Aorta (tissue), 5 donors: ENCODE measurements at places on chromosomes 3 and 15. TPM values are rescaled to one million over a fixed set of nuclear protein-coding genes. Genes with fewer than 3 reads are reported as not detected.

SERINC4 gene
- not detected for total RNA-seq

BFSP2 gene
- total RNA-seq = not detected

TRIM71 gene
- total RNA-seq = not detected

SYNM gene
- 81.9 TPM for total RNA-seq

GNL3 gene
- 52.0 TPM for total RNA-seq

GOLGA6L10 gene
- 2.8 TPM for total RNA-seq

SNAPC5 gene
- total RNA-seq = 19.3 TPM

WDR72 gene
- total RNA-seq = not detected

FBXL2 gene
- 21.9 TPM for total RNA-seq

GRCh38 chr3:89184151-89184995, 77.0 kb downstream of the EPHA3 start:
- H3K4me3 ChIP-seq = no peak overlapping the region
- no peaks in the 10 kb centered on the region for H3K36me3 ChIP-seq
- no peaks in the 10 kb centered on the region for H3K4me1 ChIP-seq

GRCh38 chr3:187150599-187150998, 11.3 kb upstream of the RPL39L start:
- H3K4me1 ChIP-seq = no peaks in the 10 kb centered on the region
- no peaks in the 10 kb centered on the region for H3K36me3 ChIP-seq
- no peak for DNase-seq
- H3K27me3 ChIP-seq = no peaks in the 10 kb centered on the region

DNA sequence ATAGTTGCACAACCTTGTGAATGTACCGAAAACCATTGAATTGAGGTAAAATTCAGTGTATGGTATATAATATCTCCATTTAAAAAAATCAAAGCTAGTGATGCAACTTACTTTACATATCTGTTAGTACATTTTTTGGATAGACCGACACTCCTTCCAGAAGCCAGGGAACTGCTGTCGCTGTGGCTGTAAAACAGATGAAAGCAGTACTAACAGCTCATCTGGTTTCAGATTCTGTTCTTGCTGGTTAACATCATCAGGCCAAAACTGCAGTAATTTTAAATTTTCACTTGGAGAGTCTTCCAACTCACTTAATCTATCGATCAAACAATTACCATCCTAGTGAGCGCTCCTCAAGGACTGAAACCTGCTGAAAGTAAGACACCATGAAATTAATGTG, 145.1 kb downstream of the LRRC28 start:
- no peaks in the 10 kb centered on the region for H3K36me3 ChIP-seq
- no peak overlapping the region for H3K27ac ChIP-seq
- no peak overlapping the region for H3K4me3 ChIP-seq
- no peaks in the 10 kb centered on the region for H3K27me3 ChIP-seq
- H3K4me1 ChIP-seq = no peaks in the 10 kb centered on the region
- DNase-seq = no peak

DNA sequence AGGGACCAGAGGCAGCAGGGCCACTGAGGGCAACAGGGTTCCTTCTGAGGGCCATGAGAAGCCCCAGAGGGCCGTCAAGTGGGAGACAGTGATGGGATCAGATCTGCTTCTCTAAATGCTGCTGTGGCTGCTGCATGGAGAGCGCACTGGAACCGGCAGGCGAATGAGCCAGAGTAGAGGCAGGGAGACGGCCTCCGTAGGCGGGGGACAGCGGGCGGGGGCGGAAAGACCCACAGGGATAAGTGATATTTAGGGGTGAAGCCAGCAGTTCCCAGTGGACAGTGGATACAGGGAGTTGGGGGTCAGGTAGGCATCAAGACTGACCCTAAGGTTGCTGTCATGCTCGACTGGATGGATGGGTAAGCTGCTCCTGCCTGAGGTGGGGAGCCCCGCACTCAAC, 45.0 kb downstream of the GLDN start:
- H3K36me3 ChIP-seq = peaks cover 3% of the 10 kb centered on the region
- H3K4me1 ChIP-seq = no peaks in the 10 kb centered on the region
- no peak overlapping the region for H3K27ac ChIP-seq
- DNase-seq = no peak
- no peak overlapping the region for H3K4me3 ChIP-seq
- H3K27me3 ChIP-seq = no peaks in the 10 kb centered on the region

DNA sequence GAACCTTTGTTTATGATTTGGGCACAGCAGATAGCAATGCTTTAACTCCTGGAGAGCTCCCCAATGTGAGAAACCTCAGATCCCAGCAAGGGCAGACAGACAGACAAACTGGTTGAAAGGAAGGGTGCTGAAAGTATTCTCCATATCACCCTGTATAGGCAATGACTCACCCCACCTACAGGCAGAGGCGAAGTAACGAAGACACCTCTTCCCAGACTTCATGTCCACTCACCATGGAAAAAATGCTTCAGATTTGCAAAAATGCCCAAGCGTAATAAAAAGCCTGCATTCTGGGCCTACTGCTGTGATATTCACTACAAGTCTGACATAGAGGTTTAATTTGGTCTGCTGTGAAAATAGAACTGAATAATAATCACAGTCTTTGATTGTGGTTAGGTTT, 50.5 kb downstream of the THBS1 start:
- H3K4me1 ChIP-seq = no peaks in the 10 kb centered on the region
- no peak overlapping the region for H3K4me3 ChIP-seq
- DNase-seq = no peak
- no peaks in the 10 kb centered on the region for H3K36me3 ChIP-seq
- no peak overlapping the region for H3K27ac ChIP-seq

GRCh38 chr15:28913171-28913765, 27.5 kb downstream of the APBA2 start:
- H3K36me3 ChIP-seq = no peaks in the 10 kb centered on the region
- no peaks in the 10 kb centered on the region for H3K4me1 ChIP-seq
- DNase-seq = peak; percentile 56
- H3K4me3 ChIP-seq = no peak overlapping the region
- H3K27ac ChIP-seq = no peak overlapping the region
- no peaks in the 10 kb centered on the region for H3K27me3 ChIP-seq

DNA sequence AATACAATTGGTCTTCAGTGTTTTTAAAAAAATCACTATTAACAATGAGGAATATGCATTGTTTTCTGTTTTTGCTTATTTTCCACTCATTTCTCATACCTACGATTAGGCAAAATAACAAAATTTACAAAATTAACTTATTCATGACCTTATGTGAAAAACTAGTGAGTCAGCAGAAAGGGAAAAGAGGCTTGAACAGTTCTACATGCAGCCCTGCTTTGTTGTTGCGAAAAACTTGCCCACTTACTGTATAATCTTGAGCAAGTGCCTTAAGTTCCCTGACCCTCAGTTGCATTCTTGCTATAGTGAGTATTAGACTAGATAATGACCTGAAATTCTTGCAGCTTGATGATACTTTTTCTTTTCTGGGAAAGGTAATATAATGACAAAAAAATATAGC, 551.1 kb upstream of the BCHE start:
- DNase-seq = no peak
- no peak overlapping the region for H3K4me3 ChIP-seq
- no peaks in the 10 kb centered on the region for H3K27me3 ChIP-seq
- no peaks in the 10 kb centered on the region for H3K4me1 ChIP-seq

DNA sequence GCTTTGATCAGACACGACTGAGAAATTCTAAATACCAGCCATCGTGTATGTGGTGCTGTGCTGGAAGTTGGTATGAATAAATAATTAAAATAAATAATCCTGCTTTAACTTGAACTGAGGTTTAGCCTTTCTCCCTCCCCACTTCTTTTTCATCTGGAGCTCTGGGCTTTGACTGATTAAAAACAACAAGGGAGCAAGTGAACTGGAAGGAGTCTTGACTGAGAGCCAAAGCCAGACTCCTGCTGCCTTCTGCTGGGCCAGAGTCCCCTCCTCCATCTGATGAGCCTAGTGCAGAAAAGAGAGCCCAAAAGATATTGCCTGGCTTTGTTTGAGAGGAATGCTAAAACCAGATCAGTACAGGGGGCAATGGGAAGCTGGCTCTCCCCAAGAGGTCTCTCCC, 96.0 kb downstream of the CCNL1 start:
- no peak for DNase-seq
- no peak overlapping the region for H3K27ac ChIP-seq
- H3K4me3 ChIP-seq = no peak overlapping the region
- no peaks in the 10 kb centered on the region for H3K36me3 ChIP-seq
- H3K27me3 ChIP-seq = no peaks in the 10 kb centered on the region
- no peaks in the 10 kb centered on the region for H3K4me1 ChIP-seq

DNA sequence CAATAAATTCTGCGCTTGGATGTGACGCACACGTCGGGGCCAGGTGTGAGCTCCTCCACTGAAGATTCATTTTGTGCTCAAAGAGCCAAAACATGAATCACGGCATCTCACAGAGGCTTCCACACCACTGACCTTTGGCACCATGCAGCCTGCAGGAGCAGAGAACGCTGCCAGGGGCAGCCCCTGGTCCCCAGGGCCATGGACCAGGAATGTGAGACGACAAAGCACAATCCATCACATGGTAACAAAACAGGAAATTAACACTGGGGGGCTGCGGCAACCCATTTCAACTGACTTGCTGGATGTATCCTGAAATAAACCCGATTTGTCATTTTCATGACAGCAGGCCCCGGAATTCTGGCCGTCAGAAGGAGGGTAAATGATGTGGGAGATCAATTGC, 167.5 kb upstream of the IGF1R start:
- no peaks in the 10 kb centered on the region for H3K4me1 ChIP-seq
- no peaks in the 10 kb centered on the region for H3K36me3 ChIP-seq
- H3K27me3 ChIP-seq = no peaks in the 10 kb centered on the region
- H3K4me3 ChIP-seq = no peak overlapping the region
- H3K27ac ChIP-seq = no peak overlapping the region

DNA sequence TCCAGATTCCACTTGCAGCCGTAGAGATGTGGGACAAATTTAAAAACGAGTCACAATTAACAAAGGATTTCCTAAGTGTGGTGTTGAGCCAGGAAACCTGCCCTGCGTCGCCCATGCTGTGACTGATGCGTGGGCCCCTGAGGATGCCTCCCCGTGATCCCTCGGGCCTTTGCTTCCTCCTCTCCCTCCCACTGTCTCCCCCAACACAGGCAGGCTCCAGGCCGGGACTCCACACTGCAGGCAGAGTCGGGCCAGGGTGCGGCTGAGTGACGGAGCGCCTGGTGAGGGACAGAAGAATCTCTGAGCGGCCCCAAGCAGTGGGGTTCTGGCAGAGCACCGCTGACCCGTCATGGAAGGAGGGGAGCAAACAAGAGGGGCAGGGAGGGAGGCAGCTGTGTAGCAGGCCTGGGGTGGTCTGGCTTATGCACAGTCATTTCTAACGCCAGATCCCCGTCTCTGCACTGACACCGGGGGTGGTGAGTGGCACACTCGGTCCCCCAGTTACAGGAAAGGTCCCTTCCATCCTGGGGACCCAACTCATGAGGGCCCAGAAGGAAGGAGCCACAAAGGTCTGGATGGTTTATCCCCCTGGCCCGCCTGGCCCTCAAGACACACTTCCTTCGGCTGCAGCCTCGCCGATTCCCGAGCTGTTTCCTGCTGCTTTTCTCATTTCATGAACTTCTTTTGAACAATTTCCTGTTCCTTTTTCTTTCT, 91.0 kb downstream of the XXYLT1 start:
- no peak overlapping the region for H3K27ac ChIP-seq
- no peak overlapping the region for H3K4me3 ChIP-seq
- H3K27me3 ChIP-seq = no peaks in the 10 kb centered on the region
- no peaks in the 10 kb centered on the region for H3K4me1 ChIP-seq
- no peaks in the 10 kb centered on the region for H3K36me3 ChIP-seq

- no peak overlapping the region for H3K27ac ChIP-seq
- no peak for DNase-seq
- peaks cover 3% of the 10 kb centered on the region for H3K36me3 ChIP-seq
These were observed 12.5 kb downstream of the RAB27A start for GRCh38 chr15:55277116-55277564.

GRCh38 chr3:16439163-16439847, 74.2 kb downstream of the RFTN1 start:
- no peak for DNase-seq
- peak overlapping the region; percentile 79 for H3K27ac ChIP-seq
- no peaks in the 10 kb centered on the region for H3K36me3 ChIP-seq
- H3K4me1 ChIP-seq = peaks cover 3% of the 10 kb centered on the region

DNA sequence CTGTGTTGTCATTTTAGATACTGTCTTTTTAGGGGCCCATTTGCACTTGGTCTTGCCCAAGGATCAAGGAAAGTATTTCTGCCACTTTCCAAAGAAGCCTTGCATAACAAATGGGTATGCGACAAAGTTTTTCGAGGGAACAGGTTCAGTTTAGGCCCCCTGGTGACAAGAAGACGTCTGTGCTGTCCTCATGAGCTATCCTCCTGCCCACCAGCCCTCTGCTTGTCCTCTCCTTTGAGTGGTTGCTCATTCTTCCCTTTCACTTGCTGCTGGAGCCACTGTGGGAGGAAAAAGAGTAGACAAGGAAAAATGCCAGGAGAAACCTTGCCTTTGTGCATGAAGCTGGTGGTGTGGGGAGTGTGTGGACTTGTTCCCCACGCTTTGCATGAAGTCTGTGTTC, 171.9 kb downstream of the CACNA2D3 start:
- no peaks in the 10 kb centered on the region for H3K36me3 ChIP-seq
- no peaks in the 10 kb centered on the region for H3K27me3 ChIP-seq
- no peak overlapping the region for H3K27ac ChIP-seq
- no peak overlapping the region for H3K4me3 ChIP-seq

DNA sequence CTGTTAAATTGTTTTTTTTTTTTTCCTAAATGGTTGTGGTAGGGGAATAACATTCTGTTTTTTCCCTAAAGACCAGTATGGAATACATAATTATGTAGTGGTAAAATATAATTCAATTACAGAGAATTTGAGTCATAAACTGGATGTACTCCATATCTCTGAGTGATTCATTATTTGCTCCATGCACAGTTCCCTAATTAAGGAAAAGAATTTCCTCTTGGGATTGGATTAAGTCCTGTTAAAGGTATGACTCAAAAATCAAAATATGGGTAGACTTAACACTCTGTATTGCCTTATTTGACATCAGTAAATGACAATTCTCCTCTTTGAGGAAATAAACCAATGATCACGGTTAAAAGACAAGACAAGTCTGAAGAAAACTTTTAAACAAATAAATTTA, 78.0 kb upstream of the KCNH8 start:
- no peaks in the 10 kb centered on the region for H3K27me3 ChIP-seq
- no peak for DNase-seq
- H3K27ac ChIP-seq = no peak overlapping the region
- H3K4me3 ChIP-seq = no peak overlapping the region

DNA sequence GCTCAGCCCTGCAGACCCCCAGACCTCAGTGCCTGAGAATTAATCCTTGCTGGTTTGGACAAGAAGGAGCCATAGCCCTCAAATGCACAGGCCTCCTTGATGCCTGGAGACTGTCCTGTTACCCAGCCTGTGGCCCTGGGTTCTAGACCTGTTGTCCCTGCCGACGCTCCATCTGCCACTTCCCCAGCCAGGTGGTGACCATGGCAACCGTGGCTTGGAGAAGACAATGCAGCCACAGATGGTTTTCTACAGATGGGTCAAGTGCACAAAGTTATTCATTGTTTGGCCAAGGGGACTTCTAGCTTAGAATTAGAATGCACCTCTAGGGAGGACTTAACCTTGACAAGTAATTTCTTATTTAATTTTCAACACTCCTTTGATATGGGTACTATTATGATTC, 297.1 kb downstream of the UACA start:
- no peaks in the 10 kb centered on the region for H3K4me1 ChIP-seq
- no peaks in the 10 kb centered on the region for H3K36me3 ChIP-seq
- no peak for DNase-seq
- H3K27ac ChIP-seq = no peak overlapping the region
- H3K27me3 ChIP-seq = no peaks in the 10 kb centered on the region

- H3K36me3 ChIP-seq = no peaks in the 10 kb centered on the region
- H3K4me1 ChIP-seq = peaks cover 2% of the 10 kb centered on the region
- DNase-seq = no peak
- H3K27ac ChIP-seq = no peak overlapping the region
- H3K27me3 ChIP-seq = no peaks in the 10 kb centered on the region
These were observed 405.5 kb downstream of the SHQ1 start for GRCh38 chr3:72442759-72443158.

- H3K4me3 ChIP-seq = no peak overlapping the region
- no peak for DNase-seq
- no peak overlapping the region for H3K27ac ChIP-seq
- H3K4me1 ChIP-seq = no peaks in the 10 kb centered on the region
These were observed 54.4 kb upstream of the EHHADH start for GRCh38 chr3:185308126-185308754.
